ENCODE measurements at places on chromosomes 12 and 14.
A peak's percentile ranks its signal among the peaks of the same experiment; 100 is the strongest.

DNA sequence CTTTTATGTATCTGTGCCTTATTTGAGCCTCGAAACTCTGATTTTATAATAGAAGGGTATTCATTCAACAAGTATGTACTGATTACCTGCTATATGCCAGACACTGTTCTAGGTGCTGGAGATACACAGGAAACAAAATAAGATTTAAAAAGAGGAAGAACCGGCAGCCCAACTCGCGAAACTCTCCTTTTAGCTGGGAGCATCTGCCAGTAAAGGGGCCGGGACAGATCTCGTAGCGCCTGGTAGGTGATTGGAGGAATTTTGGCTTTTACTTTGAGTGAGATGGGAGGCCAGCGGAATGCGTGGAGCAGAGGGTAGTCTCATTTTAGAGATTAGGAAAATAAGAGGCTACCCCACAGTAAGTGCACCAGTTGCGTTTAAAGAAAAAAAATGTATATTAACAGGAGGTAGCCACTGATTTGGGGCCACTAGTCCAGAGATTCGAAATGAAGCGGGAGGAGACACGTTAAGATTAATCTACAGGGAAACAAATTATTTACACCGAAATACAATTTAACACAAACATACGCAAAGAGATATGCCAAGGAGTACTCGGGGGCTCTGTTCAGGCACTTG is 520 bp upstream of the MON2 start:
- H3K4me1 ChIP-seq: peaks cover 30% of the 10 kb centered on the region
- no peaks in the 10 kb centered on the region for H3K27me3 ChIP-seq
- peak overlapping the region; percentile 96 for H3K27ac ChIP-seq
- peak overlapping the region; percentile 82 for H3K4me3 ChIP-seq

DNA sequence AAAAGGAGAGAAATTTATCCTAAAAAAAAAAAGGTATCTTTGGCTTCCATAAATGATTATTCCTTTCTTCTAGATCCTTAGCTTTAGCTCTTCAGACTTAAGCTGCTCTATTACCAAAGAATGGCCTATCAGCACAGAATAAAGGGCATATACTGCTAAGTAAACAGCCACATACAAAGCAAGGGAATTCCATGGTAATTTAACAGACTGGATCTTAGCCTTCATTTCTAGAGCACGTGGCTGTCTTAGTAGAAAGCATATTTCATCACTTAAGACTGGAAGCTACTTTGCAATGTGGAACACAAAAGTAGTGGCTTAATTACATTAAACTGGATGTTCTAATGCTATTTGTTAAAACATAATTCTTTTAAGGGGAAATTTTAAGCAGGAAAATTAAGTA is 23.1 kb downstream of the TMED10 start:
- H3K36me3 ChIP-seq: peaks cover 11% of the 10 kb centered on the region
- DNase-seq: no peak
- H3K27ac ChIP-seq: no peak overlapping the region
- no peak overlapping the region for H3K4me3 ChIP-seq
- H3K4me1 ChIP-seq: peaks cover 14% of the 10 kb centered on the region

- H3K4me3 ChIP-seq: no peak overlapping the region
- H3K27me3 ChIP-seq: no peaks in the 10 kb centered on the region
- peaks cover 30% of the 10 kb centered on the region for H3K4me1 ChIP-seq
- H3K36me3 ChIP-seq: no peaks in the 10 kb centered on the region
- no peak overlapping the region for H3K27ac ChIP-seq
These were observed 3.1 kb upstream of the SSH1 start for GRCh38 chr12:108860443-108860842.

- H3K27ac ChIP-seq: no peak overlapping the region
- no peaks in the 10 kb centered on the region for H3K4me1 ChIP-seq
- DNase-seq: no peak
- no peak overlapping the region for H3K4me3 ChIP-seq
These were observed 39.0 kb downstream of the NID2 start for GRCh38 chr14:52029881-52030280.

GRCh38 chr14:34436960-34437728 is 24.9 kb downstream of the SPTSSA start:
- H3K4me1 ChIP-seq: no peaks in the 10 kb centered on the region
- no peak overlapping the region for H3K27ac ChIP-seq
- no peaks in the 10 kb centered on the region for H3K36me3 ChIP-seq
- H3K4me3 ChIP-seq: no peak overlapping the region

DNA sequence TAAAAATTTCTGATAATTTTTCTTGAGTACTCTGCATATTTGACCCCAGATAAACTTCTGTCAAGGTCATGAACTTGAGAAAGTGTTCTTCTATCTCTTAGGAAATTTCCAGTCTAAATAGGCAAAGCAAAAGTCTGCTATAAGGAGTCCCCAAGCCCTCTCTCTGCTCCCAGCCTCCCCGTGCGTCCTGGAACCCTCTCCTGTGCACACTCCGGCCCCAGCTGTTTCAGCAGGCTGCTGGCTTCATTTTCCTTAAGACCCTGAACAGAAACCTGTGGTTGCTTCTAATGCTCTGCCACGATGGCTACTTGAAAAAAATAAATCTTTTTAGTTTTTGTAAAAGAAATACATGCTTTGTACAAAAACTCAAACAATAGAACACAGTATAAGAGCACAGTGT is 14.7 kb downstream of the KRT2 start:
- H3K27me3 ChIP-seq: no peaks in the 10 kb centered on the region
- H3K4me3 ChIP-seq: no peak overlapping the region
- no peak overlapping the region for H3K27ac ChIP-seq
- no peak for DNase-seq

DNA sequence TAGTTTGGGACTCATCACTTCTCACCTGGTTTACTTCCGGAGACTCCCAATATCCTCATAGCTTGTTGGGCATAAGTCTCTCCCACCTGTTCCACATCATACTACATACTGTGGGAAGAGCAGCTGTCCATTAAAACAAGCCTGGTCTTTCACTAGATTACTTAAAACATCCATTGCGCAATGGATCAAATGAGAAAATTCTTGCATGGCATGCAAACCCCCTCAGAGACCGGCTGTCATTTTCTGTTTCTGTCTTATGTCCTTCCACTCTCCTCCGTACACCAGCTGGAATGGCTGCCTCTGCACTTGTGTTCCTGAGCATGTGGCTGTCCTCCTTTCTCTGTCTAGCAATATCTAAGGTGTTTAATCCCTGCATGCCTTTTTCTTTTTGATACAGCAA is 265.6 kb downstream of the TMEM117 start:
- DNase-seq: no peak
- H3K27ac ChIP-seq: no peak overlapping the region
- no peaks in the 10 kb centered on the region for H3K27me3 ChIP-seq
- no peak overlapping the region for H3K4me3 ChIP-seq
- no peaks in the 10 kb centered on the region for H3K36me3 ChIP-seq
- no peaks in the 10 kb centered on the region for H3K4me1 ChIP-seq

DNA sequence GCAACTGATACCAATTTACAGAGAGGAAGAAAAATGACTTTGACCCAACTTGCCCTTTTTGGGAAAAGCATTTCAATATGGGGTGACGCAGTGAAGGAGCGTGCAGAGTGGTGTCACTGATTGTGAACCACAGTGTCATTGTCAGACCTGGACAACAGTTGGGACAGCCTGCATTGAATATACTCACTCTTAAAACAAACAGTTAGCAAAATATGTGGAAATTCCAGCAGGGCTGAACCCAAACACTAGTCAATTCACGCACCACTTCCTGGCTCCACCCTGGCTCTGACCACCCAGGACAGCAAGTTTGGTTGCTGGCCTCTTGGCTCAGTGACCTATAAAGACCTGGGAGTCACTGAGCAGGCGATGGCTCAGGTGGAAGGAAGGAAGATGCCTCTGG is 61.3 kb downstream of the NOS1 start:
- no peaks in the 10 kb centered on the region for H3K27me3 ChIP-seq
- no peak for DNase-seq
- no peaks in the 10 kb centered on the region for H3K4me1 ChIP-seq
- H3K4me3 ChIP-seq: no peak overlapping the region
- no peaks in the 10 kb centered on the region for H3K36me3 ChIP-seq
- H3K27ac ChIP-seq: no peak overlapping the region

DNA sequence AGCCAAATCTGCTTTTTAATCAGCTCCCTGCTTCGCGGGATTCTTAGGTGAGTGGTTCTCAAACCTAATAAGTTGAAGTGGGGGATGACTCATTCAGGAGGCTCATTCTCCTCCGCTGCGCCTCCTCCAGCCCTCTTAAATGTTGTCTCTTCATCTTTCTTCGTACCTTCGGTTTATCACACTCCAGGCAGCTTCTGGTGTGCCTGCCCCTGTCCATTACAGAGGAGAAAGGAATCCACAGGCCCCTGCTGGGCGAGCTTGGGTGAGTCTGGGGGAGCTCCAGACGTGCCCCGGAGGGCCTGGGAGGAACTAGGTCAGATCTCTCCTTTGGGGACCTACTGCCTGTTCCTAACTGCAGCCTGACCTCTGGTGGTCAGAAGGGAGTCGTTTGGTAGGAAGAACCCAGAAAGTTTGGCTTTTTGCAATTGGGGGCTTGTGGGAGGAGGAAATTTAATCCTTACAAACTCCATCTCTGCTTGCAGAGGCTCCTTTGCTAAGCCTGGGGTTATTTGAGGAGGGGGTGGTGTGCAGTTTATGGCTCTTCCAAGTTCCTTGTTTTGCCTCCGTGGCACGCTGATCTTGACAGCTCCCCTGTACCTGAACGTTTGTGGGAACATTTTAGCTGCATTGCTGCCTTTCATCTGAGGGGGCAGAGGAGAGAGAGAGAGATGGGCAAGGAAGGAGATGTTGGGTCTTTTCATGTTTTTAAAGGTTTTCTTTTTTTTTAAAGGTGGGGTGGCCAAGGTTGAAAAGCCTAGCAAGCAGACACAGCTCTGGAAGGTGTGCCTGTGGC is 84.1 kb upstream of the GNG2 start:
- peak; percentile 20 for DNase-seq
- no peak overlapping the region for H3K27ac ChIP-seq
- H3K36me3 ChIP-seq: no peaks in the 10 kb centered on the region
- peaks cover 10% of the 10 kb centered on the region for H3K4me1 ChIP-seq
- no peak overlapping the region for H3K4me3 ChIP-seq
- H3K27me3 ChIP-seq: no peaks in the 10 kb centered on the region

- H3K36me3 ChIP-seq: no peaks in the 10 kb centered on the region
- no peak overlapping the region for H3K27ac ChIP-seq
- no peak overlapping the region for H3K4me3 ChIP-seq
- no peaks in the 10 kb centered on the region for H3K27me3 ChIP-seq
These were observed 101.0 kb downstream of the LRIG3 start for GRCh38 chr12:58819345-58819744.

DNA sequence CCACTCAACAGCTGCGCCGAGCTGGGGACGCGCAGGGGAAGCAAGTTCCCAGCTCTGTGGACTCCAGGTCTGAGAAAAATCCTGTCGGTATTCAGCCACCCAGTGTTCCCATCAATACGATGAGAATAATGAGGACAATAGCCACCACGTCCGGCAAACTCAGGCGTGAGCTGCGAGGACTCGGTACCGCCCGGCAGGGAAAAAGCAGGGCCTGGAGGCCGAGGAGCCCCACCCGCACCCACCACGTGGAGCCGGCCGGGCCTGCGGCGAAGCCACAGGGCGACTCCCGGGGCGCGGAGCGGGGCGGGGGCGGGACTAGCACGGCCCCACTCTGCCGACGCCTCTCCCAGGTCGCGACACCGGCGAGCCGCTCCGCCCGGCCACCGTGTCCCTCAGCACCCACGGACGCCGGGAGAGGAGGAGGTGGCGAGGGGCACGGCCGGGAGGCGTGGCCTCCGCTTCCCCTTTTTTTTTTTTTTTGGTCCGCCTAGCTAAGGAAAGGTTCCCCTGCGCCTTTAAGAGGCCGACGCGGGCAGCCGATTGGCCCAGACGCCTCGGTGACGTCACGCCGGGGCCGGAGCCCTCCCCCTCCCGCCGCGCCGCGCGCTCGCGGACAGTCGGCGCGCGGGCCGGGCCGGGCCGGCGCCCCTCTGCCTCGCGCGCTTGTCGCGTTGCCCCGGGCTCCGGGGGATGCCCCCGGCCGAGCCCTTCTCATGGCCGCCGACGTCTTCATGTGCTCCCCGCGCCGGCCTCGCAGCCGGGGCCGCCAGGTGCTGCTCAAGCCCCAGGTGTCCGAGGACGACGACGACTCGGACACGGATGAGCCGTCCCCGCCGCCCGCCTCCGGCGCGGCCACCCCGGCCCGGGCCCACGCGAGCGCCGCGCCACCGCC is at the start of gene MLXIP:
Gene MLXIP, plus strand, starts transcription at position 616 of the 892 bp plus-strand sequence. Its CDS starts 98 bp downstream, at position 714.
- H3K4me3 ChIP-seq: peak within 1 kb of the TSS; percentile 73
- peak within 1 kb of the TSS; percentile 84 for H3K27ac ChIP-seq
- peaks cover 38% of the 10 kb centered on the region for H3K4me1 ChIP-seq

DNA sequence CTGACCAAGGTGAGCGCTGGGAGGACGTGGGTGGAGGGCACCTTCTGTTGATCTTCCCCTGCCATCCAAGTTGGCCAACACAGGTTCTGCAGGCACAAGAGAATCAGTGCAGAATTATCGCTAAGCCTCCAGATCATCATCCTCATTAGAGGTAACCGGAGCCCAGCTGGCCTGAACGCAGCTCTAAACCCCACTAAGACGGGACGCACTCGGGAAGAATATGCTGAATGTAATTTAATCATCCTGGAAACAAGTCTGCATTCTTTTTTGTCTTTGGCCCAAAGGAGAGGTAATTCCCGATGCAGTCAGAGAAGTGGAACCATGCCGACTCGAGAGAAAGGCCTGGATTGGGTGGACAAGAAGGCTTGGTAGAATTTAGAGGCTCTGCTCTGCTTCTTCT is 111.0 kb upstream of the GSC start:
- no peaks in the 10 kb centered on the region for H3K27me3 ChIP-seq
- no peaks in the 10 kb centered on the region for H3K36me3 ChIP-seq
- H3K4me3 ChIP-seq: no peak overlapping the region
- no peak for DNase-seq

GRCh38 chr12:10901427-10901826 is 7.9 kb downstream of the TAS2R13 start:
- no peaks in the 10 kb centered on the region for H3K36me3 ChIP-seq
- H3K27me3 ChIP-seq: no peaks in the 10 kb centered on the region
- H3K4me3 ChIP-seq: no peak overlapping the region
- H3K4me1 ChIP-seq: no peaks in the 10 kb centered on the region
- no peak for DNase-seq

DNA sequence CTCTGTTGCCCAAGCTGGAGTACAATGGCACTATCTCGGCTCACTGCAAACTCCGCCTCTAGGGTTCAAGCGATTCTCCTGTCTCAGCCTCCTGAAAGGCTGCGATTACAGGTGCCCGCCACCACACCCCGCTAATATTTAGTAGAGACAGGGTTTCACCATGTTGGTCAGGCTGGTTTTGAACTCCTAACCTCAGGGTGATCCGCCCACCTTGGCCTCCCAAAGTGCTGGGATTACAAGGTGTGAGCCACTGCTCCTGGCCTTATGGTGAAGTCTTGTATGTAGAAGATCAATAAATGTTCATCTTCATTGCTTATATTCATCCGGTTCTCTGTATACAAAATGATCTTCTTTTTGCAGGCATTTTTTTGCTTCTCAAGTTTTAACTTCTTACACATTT is 47.8 kb downstream of the MDM2 start:
- no peak overlapping the region for H3K4me3 ChIP-seq
- H3K27ac ChIP-seq: no peak overlapping the region
- H3K36me3 ChIP-seq: no peaks in the 10 kb centered on the region
- H3K4me1 ChIP-seq: no peaks in the 10 kb centered on the region

DNA sequence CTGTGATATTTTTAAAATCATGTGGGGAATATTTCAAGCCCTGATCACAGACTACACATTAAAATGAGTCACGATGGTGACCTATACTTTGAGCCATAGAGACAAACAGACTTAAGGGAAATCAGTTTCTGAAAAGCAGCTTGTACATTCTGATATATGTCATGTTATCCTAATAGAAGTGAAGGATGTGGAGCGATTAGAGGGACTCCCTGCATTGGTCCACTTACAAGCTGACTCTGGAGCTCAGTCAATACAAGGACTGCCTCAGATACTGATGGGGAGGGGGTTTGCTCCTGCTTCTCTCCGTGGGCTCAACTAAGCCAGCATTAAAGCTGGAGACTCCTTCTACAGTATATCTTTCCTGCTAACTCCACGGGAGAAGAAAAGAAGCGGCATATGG is 173.5 kb downstream of the ALG10B start:
- no peak overlapping the region for H3K4me3 ChIP-seq

Measured in CD8-positive, alpha-beta memory T cell (primary cell).